Stimulated activated CD4-positive, alpha-beta T cell treated with anti-CD3 and anti-CD28 coated beads, TNF-alpha, amount 100 ng/mL, for 1 hour (primary cell): ENCODE measurements at places on chromosomes 6 and 20.

DNA sequence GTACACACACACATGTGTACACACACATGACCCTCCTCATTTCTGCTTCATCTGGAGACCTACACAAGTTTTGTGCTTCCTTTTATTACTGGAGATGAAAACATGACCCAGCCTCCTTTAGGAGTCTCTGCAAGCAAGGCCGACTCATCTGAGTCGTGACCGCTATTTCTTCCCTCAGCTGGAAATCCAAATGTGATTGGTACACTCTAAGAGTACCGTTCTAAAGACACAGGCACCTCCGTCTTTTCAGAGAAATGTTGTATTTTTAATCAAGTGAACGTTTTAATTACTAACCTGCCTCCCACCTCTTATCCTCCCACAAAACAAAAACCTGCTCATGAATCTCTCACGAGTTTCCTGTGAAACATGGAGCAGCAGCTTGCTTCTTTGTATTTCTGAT lies 63.0 kb downstream of the LAMP5 start:
- DNase-seq: no peak

GRCh38 chr6:133637436-133637835 lies 251.5 kb upstream of the TCF21 start:
- DNase-seq: no peak

GRCh38 chr6:24766680-24767462 lies 7.9 kb upstream of the GMNN start:
- DNase-seq: no peak

DNA sequence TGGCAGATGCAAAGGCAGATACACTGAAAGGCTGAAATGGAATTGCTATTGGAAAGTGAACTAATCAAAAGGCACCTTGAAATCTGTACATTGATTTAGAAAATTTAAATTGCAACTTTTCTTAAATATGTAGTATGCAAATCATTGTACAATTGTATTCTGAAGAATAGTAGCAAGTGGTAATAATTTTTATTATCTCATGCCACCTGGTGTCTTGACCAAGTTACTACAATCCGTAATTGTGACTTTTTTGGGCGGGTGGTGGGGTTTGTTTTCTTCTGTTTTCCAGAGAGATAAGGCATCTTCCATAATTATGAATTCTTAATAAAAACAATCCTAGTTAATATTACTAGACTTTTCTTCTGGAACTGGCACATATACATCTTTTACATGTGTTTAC lies 12.5 kb upstream of the BCKDHB start:
- DNase-seq: no peak

DNA sequence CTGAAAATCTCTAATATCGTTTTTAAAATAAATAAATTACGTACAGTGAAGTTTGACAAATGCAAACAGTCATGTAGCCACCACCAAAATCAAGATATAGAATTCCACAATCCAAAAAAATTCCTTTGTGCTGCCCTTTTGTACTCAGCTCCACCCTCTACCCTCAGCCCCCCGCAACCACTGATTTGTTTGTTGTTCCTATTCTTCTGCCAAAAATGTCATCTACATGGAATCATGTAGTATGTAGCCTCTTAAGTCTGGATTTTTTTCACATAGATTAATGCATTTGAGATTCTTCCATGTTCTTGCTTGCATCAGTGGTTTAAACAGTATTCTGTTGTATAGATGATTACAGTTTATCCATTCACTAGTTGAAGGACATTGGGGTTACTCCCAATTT lies 8.5 kb upstream of the REPS1 start:
- no peak for DNase-seq

DNA sequence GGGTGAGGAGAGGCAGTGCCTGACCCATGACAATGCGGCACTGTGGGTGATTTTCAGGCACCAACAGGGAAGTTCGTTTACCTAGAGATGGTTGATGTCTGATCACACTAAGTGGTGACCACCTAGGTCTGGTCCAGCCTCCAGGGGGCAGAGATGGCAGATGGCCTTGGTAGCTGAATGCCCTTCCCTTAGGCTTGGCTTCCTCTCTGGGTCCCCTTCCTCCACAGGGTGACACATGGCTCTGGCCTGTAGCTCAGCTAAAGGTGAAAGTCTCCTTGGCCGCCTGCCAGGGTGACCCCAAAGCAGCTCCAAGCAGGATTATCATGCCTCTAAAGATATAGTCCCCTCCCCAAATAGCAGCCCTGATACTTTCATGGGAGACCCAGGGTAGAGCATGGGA lies 6.4 kb downstream of the GDAP1L1 start:
- DNase-seq: no peak

DNA sequence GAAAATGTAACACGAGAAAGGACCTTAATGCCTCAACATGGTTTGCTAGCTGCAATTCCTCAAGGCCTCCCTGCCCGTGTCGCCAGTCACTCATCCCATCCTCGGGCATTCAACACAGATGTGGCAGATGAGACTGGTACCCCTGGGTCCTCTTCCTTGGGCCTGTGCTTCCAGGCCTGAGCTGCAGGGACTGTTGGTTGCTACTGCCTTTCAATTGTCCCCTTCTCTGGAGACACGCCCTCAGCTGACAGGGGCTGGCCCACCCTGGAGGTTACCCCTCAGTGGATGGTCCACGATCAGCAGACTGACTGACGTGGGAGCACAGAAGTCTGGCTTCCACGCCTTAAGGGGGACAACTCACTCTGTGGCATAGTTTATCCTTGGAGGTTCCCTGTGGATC lies 495.1 kb upstream of the CHD6 start:
- no peak for DNase-seq

GRCh38 chr20:22962567-22963439 lies 72.3 kb upstream of the SSTR4 start:
- DNase-seq: no peak

GRCh38 chr20:57705127-57705899 lies 4.5 kb downstream of the PMEPA1 start:
- DNase-seq: no peak

DNA sequence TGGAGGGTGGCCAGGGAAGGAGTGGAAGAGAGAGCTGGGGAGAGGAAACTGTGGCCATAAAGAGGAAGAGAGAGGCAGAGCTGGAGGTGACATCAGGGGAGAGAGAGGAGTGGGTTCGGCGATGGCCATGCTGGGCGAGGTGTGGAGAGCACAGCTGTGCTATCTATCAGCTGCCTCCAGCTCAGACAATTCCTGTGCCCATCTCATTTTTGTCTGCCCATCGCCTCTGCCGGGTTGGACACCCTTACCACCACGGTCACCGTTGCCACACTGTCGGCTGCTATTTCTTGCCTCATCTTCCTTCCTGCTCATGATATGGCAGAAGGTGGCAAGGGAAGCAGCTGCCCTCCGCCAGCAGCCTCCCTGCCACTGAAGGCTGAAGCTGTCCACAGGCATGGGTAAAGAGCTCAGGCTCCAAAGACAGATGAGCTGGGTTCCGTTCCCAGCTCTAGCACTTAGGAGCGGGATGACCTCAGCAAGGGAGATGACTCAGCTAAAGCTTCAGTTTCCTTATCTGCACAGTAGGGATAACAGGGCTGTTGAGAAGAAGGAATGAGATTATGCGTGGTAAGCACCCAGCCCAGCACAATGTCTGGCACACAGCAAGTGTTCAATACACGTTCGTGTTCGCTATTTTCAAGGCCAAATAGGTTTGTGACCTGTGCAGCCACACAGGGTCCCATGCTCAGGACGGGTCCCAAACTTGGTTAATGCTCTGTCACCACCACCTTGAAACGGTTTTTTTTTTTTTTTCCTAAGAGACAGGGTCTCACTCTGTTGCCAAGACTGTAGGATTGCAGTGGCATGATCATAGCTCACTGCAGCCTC lies 21.9 kb upstream of the TAF8 start:
- no peak for DNase-seq

- no peak for DNase-seq
These were observed 850.5 kb upstream of the MAP3K7 start for GRCh38 chr6:91437315-91437729.

DNA sequence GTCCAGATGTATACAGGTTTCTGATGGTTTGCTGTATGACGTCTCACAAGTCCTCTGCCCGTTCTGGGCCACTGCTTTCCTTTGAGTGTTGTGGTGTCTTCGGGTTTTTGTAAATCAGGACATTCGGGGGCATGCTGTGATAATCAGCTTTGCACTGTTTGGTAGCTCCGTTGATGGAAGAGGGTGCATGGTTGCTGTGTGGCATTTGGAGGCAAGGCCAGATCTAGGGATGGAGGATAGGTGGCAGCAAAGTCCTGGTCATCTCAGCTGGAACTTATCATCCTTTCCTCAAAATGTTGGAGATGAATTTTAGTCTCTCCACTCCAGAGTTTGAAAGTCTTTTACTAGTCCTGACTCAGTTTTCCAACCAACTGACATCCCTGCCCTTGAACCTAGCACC lies 91.0 kb downstream of the SCP2D1 start:
- no peak for DNase-seq

DNA sequence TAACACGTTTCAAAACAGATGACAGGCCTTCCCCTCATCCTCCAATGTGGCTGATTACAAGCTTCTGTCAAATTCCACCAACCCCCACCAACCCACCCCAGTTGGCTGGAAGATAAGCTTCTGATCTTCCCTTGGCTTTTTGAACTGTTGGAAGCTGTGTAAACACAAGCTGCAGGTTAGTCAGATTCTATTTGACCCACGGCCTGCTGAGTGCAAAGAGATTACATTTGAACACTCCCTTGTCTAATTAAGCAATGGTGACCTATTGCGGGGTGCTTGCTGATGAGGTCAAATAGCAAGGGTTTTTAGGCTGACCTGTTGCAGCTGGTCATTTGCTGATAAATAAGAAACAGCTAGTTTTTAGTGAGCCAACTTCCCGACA lies 379.7 kb downstream of the BMP2 start:
- no peak for DNase-seq

DNA sequence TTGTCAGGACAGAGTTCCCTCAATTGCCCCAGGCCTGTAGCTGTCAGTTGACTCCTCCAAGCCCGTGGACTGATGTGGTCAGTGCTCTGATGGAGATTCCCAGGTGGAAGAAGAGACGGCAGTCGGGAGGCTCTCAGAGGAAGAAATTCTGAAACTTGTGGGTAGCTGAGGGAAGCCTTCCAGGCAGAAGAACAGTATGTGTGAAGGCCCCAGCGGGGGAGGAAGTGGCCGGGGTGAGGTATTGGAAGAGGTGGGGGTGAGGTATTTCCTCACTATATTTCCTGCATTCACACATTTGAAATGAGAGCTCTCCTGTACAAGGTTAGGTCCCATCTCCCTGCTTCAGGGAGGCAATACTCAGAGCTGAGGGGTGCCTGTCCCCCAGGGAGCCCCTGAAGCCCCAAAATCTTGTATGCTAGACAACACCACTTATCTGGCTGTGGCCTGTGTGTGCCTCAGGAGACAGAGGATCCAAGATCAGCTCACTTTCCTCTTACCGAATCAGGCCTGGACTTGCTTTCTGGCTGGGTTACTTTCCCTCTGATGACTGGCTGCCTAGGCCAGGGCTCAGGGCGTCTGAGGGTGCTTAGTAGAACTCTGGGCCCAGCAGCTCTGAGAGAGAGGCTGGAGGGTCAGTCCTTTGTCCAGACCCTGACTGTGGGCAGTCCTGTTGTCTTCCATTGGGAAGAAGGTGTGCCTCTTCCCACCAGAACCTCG lies 49.3 kb upstream of the MYL9 start:
- peak; percentile 16 for DNase-seq
